ENCODE measurements at places on chromosomes 11 and 22.

DNA sequence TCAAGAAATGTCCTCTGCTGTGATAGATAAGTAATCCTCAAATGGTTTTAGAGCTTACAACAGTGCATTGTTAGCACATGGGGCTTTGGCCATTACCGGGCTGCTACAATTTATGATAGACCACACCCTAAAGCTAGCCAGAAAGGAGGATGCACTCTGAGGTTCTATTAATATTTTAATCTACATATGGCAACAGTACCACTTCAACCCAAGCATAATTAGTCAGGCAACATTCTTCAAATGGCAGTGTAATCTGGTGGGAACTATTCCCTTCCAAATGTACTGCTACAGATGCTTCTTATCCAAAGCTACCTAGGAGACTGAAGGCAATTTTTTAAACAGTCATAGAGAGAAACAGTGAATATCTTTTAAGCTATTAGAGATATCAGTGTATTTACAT lies 697.6 kb downstream of the KCNA4 start:
- DNase-seq, result no peak

GRCh38 chr11:11569936-11570491 lies 51.8 kb downstream of the GALNT18 start:
- no peak for DNase-seq

DNA sequence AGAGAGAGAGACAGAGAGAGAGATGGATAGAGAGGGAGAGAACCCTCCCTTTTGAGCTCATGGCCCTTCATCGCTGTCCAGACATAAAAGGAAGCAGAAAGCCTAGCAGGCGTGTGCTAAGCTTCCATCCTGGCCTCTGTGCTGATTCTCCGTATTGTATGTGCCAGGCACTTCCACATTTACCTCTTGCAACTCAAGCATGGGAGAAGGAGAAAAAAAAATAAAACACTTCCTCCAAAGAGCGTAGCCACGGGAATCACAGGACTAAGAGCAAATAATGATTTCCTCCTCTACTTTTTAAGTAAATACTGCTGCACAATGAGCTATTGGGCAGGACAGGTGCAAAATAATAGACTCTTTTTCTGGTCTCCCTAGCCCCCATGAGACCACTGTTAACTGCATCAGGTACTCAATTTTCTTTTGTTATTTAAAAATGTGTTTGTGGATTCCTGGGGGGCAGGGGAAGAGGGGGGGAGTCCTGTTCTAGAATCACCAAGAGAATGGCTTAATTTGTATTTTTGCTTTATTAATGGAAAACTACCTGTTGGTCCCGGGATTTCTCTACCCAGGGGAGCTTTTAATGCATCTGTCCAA lies 154.3 kb downstream of the NXPE2 start:
- no peak for DNase-seq

DNA sequence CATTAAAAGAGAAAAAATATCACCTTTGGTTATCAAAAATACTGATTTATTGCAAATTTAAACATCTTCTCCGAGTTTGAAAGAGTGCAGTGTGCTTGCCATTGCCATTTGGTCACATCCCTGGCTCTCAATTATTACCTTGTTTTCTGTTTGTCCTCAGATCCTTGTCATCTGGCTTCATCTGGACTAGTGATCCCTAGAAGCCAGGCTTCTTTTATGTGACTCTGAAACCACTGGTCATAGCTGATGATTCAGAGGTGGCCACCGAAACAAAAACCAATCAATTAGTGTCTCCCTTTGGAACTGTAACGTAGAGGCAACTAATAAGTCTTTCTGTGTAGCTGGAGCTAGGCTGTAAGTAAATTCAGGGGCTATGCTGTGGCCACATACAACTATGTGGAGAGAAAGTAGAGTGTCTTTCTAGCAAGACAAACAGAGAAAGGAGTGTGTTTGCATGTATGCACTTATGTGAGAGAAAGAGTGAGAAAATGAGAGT lies 237.9 kb downstream of the LUZP2 start:
- no peak for DNase-seq

- no peak for DNase-seq
These were observed 13.5 kb upstream of the UPB1 start for GRCh38 chr22:24481641-24482040.

DNA sequence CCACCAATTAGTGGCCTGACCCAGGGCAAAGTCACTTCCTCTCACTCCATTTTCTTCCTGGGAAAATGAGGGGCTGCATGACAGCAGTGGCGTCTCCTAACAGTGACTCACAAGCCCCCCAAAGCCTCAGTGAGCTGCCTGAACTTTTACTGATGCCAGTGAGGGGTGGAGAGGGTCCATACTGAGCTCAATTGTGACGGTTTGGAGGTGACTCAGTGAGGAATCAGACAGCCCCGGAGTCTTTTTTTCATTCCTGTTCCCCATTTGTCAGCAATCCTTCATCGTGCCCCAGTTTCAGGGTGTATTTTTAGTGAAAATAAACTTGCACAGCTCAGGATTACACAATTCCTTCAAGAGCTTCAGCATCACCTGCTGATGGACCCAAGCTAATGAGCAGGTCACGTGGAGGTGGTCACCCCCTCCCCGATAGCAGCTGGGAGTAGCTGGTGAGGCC lies 30.1 kb upstream of the RASD2 start:
- no peak for DNase-seq

DNA sequence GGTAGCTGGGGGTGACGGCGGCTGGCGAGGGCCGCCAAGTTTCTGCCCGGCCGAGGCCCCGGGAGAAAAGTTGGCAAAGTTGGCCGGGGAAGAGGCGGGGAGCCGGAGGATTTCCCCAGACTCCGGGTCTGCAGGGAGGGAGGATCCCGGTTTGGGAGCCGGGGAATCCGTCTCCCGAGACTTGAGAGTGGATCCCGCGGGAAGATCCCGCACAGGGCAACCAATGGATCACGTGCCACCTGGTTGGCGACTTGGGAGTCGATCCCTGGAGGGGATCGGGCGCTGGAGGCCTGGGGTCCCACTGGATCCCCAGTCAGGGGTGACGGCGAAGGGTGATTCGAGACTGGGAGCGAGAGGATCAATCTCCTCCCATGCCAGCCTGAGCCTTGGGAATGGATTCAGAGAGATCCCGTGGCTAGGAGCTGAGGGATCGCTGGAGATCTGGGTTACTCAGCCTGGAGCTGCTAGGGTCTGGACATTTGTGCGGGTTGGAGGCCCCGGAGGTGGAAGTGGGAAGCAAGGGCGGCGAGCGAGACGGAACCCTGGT lies 394 bp downstream of the KIAA1671 start:
- DNase-seq, result peak; percentile 80

DNA sequence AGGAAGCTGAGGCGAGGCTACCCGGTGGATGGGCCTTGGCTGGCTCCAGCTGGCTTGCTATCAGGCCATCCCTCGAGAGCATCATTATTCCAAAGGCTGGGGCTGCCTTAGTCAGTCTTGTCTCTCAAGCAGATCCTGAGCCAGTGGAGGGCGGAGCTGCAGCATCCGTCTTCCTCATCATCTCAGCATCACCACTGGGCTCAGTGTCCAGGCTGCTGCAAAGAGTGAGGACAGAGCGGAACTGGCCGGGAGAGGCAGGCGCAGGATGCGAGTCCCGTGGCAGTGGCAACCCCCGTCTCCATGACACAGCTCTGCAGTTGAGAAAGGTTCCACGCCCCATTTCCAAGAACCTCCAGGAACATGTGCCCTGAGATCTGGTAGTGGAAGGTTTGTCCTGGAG lies 4.4 kb downstream of the TP53I11 start:
- no peak for DNase-seq
